ENCODE measurements at places on chromosomes 16 and 17. TPM values are rescaled to one million over a fixed set of nuclear protein-coding genes. Genes with fewer than 3 reads are reported as not detected.
A peak's percentile ranks its signal among the peaks of the same experiment; 100 is the strongest.

DNA sequence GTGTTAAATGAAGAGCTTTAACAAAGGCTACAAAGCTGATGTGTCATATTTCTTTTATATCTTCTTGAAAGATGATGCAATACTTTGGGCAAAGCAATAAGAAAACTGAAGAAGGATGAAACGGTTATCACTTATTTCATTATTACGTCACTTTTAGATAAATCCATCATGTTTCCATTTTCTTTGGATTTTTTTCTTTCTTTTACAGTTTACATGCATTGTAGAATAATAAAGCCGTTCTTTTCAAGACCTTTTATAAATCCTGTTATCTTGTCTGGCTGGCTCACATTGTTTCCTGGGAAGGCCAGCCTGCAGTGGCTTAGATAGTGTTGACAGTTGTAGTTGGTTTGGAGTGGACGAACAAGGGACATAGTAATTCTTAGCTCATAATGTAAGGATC, 28.9 kb downstream of the TANC2 start:
- no peaks in the 10 kb centered on the region for H3K4me1 ChIP-seq
- no peaks in the 10 kb centered on the region for H3K27me3 ChIP-seq
- H3K4me3 ChIP-seq: no peak overlapping the region

DNA sequence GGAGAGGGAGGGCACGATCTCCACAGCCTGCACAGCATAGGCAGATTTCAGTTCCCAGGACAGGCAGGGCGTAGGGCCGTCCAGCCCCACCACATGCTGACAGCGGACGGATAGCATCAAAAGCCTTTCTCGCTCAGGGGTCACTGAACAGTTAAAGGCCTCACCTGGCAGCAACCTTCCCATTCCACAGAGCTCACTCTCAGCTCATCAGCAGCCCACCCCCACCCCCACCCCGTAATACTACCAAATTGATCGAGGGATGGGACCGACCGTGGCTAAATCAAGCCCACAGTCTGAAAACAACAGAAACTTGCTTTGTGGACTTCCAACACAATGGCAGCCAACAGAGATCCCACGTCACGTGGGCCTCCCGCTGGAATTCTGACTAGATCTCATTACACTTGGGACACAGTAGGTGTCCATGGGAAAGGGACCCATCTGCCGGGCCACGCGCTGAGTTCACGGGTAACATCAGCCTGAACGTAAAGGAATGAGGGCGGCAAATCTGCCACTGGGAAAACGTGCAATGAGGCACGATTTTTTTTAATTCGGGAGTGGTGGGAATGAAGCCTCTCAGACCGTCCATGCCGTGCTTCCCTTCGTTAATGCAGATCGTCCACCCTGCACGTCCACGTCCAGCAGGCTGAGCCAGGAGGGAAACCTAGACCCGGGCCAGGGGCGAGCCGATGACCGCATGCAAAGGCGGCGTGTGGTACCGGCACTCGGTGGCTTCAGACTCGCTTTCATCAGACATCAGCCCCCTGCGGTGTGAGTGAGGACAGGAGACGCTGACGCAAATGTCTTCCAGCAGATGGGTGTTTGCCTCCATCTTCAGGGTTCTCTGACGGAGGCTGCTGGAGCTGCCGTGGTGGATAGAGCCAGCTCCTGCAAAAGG, 92.1 kb downstream of the TBC1D16 start:
- H3K27me3 ChIP-seq: no peaks in the 10 kb centered on the region
- no peak for DNase-seq
- H3K27ac ChIP-seq: no peak overlapping the region

- DNase-seq: no peak
- H3K4me1 ChIP-seq: no peaks in the 10 kb centered on the region
- no peaks in the 10 kb centered on the region for H3K27me3 ChIP-seq
Measured at GRCh38 chr17:52181782-52182181, 23.3 kb upstream of the CA10 start.

DNA sequence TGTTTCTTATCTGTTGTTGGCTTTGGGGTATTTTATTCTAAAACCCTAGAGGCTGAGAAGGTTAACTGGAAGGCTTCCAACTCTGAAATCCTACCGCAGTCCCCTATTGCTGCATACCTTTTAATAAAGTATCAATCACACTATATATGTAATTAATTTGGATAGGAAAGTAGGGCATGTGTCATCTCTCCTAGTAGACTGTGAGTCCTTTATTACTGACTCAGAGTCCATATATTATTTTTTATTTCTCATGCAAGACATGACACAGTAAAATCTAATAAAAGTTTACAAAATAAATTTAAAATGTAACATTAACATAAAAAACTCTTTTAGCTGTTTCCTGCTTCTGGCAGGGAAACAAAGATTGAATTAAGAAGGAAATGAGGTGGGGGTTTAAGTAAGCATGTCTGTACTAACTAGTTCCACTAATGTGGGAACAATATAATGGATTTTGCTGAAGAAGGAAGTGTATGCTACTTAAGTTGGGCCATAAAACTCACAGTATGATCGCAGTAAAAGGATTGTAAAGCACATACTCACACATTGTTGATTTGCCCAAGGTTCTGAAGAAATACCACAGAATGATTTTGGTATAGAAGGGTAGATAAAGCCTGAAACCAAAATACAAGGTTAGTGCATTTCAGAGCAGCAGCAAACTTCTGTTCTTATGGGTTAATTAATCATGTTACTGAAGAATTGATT, 97.6 kb upstream of the HLF start:
- no peak for DNase-seq
- no peak overlapping the region for H3K4me3 ChIP-seq
- H3K4me1 ChIP-seq: no peaks in the 10 kb centered on the region
- no peaks in the 10 kb centered on the region for H3K36me3 ChIP-seq
- H3K27ac ChIP-seq: no peak overlapping the region

KCNH4 gene
- total RNA-seq: 0.07 TPM

AMZ2 gene
- 44.1 TPM for total RNA-seq

DNA sequence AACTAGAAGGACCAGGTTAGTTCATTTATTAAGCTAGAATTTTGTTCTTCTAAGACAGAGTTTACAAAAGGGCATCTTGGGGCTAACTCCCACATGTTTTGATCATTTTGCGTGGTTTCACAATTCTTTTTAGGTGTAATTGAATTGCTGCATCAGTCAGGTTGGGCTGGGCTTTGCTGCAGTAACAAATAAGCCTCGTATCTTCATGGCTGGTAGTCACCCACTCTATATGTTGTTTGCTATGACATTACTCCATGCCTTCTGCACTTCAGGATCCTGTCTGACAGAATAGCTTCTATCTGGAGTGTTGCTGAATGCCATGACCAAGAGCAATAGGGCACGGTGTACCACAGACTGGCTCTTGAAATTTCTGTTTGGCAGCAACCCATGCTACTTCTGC, 10.6 kb upstream of the IRX3 start:
- no peaks in the 10 kb centered on the region for H3K4me1 ChIP-seq
- H3K36me3 ChIP-seq: no peaks in the 10 kb centered on the region
- peaks cover 2% of the 10 kb centered on the region for H3K27me3 ChIP-seq
- no peak for DNase-seq

GRCh38 chr17:3547628-3548027, 10.0 kb downstream of the TRPV3 start:
- DNase-seq: no peak
- no peaks in the 10 kb centered on the region for H3K4me1 ChIP-seq
- H3K27me3 ChIP-seq: no peaks in the 10 kb centered on the region
- H3K27ac ChIP-seq: no peak overlapping the region

DNA sequence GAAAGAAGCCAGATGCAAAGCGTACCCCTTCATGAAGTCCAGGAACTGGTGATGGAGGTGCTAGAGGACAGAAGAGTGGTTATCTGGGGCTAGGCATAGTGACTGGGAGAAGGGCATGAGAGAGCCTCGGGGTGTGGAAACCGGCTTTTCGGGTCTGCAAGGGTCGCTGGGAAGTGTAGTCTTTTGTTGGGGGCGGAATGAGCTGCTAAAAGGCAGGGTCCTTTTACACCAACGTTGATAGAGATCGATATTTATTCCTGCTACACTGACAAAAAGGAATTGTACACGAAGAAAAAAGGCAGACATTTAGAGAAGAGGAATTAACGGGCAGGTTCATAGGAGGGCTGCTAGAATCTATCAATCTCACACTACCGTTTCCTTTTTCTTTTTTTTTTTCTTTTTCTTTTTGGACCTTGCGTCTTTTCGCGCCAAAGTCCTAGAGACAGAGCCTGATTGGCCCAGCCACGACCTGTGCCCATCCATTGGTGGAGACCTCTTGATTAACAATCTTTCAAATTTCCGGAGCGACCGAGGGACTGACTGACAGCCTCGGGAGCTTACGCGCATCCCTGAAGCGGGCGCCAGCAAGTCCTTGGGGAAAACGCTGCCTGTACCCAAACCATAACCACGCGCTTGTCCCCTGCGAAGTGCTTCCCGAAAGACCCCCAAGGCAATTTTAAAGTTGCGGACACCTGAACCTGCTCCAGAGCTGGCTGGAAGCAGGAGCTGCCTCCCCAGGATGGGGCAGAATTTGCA, 27.7 kb upstream of the DHRS7B start:
- DNase-seq: peak; percentile 83
- H3K36me3 ChIP-seq: no peaks in the 10 kb centered on the region
- H3K27ac ChIP-seq: no peak overlapping the region
- no peaks in the 10 kb centered on the region for H3K27me3 ChIP-seq

NOG gene
- 0.27 TPM for total RNA-seq

PYDC1 gene
- total RNA-seq: not detected

DNA sequence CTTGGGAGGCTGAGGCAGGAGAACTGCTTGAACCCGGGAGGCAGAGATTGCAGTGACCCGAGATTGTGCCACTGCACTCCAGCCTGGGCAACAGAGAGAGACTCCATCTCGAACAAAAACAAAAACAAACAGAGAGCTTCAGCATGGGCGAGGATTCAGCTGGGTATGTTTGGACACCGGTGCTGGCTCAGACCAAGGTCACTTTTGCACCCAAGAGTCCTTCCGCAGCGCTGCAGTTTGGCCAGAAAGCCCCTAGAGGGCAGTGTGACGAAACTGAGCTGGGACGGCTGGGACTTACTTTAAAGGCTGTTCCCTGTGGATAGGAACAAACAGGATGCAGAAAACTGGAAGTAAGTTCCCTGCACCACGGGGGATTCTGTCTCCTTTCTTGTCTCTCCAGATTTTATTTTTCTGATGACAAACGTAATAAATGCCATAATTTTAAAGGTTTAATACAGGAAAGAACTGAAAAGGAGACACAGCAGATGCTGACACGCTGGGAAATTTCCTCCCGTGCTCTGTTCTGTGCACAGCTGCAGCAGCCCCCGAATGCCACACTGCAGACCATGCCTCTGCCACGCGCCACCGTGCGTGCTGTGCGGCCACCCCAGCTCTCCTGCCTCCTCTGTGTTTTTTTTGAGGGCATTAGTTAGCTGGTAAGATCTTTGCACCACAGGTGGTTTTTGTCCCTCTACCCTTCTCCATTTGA, 25.2 kb upstream of the USP36 start:
- H3K27ac ChIP-seq: no peak overlapping the region
- H3K4me1 ChIP-seq: no peaks in the 10 kb centered on the region
- DNase-seq: peak; percentile 91

DNA sequence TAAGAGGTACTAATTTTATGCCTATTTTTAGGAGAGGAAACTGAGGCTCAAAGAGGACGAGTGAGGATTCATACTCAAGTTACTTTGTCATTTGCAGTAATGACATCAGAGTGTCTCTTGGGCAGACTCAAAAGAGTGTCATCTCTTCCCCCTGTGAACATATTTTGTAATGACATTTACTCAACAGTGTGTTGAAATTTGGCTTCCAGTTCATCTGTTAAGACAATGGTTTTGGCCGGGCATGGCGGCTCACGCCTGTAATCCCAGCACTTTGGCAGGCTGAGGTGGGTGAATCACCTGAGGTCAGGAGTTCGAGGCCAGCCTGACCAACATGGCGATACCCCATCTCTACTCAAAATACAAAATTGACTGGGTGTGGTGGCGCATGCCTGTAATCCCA, 28.9 kb downstream of the WFDC1 start:
- H3K27ac ChIP-seq: no peak overlapping the region
- H3K36me3 ChIP-seq: no peaks in the 10 kb centered on the region
- no peaks in the 10 kb centered on the region for H3K4me1 ChIP-seq
- H3K4me3 ChIP-seq: no peak overlapping the region
- DNase-seq: no peak

HOXB8 gene
- total RNA-seq: 7.4 TPM

- DNase-seq: no peak
- H3K4me3 ChIP-seq: no peak overlapping the region
- no peaks in the 10 kb centered on the region for H3K27me3 ChIP-seq
Measured at GRCh38 chr17:32813021-32813420, 63.9 kb downstream of the MYO1D start.

GRCh38 chr16:75282466-75283281, 31.2 kb upstream of the BCAR1 start:
- DNase-seq: no peak
- H3K27ac ChIP-seq: no peak overlapping the region
- no peaks in the 10 kb centered on the region for H3K36me3 ChIP-seq
- no peak overlapping the region for H3K4me3 ChIP-seq
- no peaks in the 10 kb centered on the region for H3K27me3 ChIP-seq

- no peak overlapping the region for H3K27ac ChIP-seq
- peaks cover 99% of the 10 kb centered on the region for H3K27me3 ChIP-seq
- H3K4me3 ChIP-seq: no peak overlapping the region
- no peak for DNase-seq
- no peaks in the 10 kb centered on the region for H3K36me3 ChIP-seq
- peaks cover 5% of the 10 kb centered on the region for H3K4me1 ChIP-seq
Measured at GRCh38 chr17:39602533-39603303, 5.0 kb downstream of the NEUROD2 start.

- H3K36me3 ChIP-seq: no peaks in the 10 kb centered on the region
- no peak overlapping the region for H3K4me3 ChIP-seq
- no peak overlapping the region for H3K27ac ChIP-seq
Measured at GRCh38 chr17:16527298-16527697, 35.3 kb upstream of the LRRC75A start.

GRCh38 chr16:78368121-78369102, 269.0 kb downstream of the WWOX start:
- H3K4me3 ChIP-seq: no peak overlapping the region
- H3K27me3 ChIP-seq: no peaks in the 10 kb centered on the region
- no peak overlapping the region for H3K27ac ChIP-seq
- no peak for DNase-seq
- H3K36me3 ChIP-seq: no peaks in the 10 kb centered on the region

DNA sequence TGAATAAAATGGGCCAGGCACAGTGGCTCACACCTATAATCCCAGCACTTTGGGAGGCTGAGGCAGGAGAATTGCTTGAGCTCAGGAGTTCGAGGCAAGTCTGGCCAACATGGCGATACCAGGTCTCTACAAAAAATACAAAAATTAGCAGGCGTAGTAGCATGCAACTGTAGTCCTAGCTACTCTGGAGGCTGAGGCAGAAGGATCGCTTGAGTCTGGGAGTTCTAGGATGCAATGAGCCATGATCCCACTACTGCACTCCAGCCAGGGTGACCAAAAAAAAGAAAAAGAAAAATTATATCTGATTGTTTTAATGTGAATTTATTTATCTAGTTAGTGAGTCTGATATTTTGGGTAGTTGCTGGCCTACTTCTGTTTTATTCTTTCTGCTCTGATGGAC, 7.0 kb downstream of the IL34 start:
- no peak for DNase-seq
- no peaks in the 10 kb centered on the region for H3K27me3 ChIP-seq
- no peak overlapping the region for H3K4me3 ChIP-seq
- H3K27ac ChIP-seq: no peak overlapping the region
- peaks cover 3% of the 10 kb centered on the region for H3K4me1 ChIP-seq

- H3K36me3 ChIP-seq: peaks cover 8% of the 10 kb centered on the region
- H3K27ac ChIP-seq: peak overlapping the region; percentile 77
- H3K4me1 ChIP-seq: peaks cover 24% of the 10 kb centered on the region
- H3K4me3 ChIP-seq: no peak overlapping the region
Measured at GRCh38 chr17:19387921-19388521, 1.0 kb upstream of the MFAP4 start.

FAM83G gene
- 24.4 TPM for total RNA-seq

- H3K36me3 ChIP-seq: peaks cover 52% of the 10 kb centered on the region
- no peaks in the 10 kb centered on the region for H3K27me3 ChIP-seq
- H3K4me3 ChIP-seq: no peak overlapping the region
- H3K27ac ChIP-seq: no peak overlapping the region
- no peaks in the 10 kb centered on the region for H3K4me1 ChIP-seq
Measured at GRCh38 chr16:58577141-58577540, 52.5 kb downstream of the CNOT1 start.

SPN gene
- total RNA-seq: 3.7 TPM
